ENCODE measurements at places on chromosomes 2 and 18.

DNA sequence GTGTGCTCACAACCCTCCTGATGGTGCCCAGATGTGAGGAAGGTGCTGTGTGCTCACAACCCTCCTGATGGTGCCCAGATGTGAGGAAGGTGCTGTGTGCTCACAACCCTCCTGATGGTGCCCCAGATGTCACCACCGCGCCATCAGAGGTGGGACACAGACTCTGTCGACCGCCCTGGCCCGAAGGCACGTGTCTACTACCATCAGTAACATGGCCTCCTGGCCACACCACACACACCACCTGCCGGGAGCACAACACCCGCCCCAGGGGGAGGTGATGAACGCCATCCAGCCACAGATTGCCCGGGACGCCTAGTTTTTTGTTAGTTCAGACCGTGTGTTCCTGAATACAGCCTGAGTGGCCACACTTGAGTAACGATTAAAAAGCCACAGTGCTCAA, 24.5 kb downstream of the HDAC4 start:
- DNase-seq: no peak

GRCh38 chr2:14635391-14635871, 2.9 kb downstream of the LRATD1 start:
- no peak for DNase-seq

DNA sequence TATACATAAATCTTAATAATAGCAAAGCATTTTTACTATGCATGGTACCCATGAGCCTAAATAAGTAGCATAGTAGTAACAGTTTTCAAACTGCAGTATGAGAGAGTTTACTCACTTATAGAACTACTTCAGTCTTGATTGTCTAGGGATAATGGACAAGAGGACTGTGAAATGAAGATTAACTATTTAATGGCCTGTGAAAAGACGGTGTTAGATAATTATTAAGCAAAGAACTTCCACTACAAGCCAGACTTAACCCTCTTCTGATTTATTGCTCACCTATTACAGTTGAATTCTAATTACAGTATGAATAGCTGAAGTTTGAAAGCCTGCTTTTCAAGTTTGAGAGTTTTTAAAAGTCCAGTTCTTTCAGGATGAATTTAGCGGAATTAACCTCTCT, 18.9 kb downstream of the PIK3C3 start:
- no peak for DNase-seq

GRCh38 chr2:46901611-46902010, 14.0 kb downstream of the MCFD2 start:
- DNase-seq: no peak

GRCh38 chr18:75008186-75008585, 200.8 kb downstream of the PTGR3 start:
- DNase-seq: no peak

DNA sequence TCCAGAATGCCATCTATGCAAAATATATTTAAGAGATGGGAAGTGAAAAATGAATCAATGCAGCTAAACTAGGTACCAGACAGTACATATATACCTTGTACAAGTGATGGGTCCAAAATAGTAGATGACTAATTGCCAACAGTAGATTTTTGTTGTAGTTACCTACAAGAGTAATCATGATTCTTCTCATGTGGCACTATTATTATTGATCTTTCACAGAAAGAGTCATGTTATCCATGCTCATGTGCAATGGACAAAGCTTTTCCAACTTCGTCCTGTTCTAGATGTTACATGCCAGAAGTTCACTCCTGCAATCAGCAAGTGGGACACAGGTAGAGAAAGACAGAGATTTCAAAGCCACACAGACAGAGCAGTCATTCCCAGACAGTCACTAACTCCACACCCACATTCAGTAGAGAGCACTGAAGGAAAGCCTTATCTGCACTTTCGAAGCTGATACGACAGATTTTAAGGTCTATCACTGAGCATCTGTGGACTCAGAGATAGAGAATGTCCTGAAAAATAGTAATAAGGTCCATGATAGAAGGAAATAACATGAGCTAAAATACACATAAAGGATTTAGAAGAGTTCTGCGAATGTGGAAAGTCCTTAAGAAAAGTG, 101.6 kb upstream of the ITPRID2 start:
- DNase-seq: no peak

DNA sequence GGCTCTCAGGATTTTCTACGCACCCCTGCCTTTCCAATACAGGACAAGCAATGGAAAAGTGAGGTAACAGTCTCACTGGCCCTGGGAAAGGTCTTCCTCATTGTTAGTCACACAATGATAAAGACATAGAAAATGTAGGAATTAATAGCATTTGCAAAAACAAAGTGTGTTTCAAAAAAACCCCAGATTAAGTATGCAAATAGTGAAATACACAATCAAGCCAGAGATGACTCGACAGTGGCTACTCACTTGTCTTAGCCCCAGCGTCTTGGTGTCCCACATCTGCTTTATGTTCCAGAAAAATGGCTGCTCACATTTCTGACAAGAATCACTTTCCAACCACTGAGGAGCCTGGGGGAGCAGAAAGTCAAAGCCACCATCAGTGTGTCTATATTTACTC, 47.0 kb upstream of the AP1S3 start:
- no peak for DNase-seq

- DNase-seq: no peak
These were observed 54.3 kb downstream of the ST3GAL5 start for GRCh38 chr2:85834466-85834865.

- DNase-seq: no peak
These were observed 333.1 kb downstream of the DSEL start for GRCh38 chr18:67183398-67183797.

DNA sequence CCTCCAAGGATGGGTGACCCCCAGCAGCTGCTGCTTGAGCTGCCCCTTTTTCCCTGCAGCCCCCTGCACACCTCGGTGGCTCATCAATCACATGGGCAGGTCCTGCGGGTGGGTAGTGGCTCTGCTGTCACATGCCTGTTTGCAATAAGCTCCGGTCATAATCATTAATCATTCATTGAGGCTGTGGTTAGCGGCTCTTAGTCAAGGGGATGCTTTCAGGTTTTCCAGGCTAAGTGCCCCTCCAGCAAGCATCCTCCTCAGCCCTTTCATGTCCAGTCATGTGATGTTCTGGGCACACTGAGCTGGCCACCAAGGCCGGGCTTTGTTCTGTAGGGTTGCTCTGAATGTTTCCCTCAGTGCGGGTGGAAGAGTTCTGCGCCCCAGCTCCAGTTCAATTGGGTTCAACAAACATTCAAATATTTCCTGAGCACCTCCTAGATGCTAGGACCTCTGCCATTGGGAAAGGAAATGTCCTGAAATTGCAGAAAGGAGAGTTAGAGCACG, 96.4 kb upstream of the LDAH start:
- no peak for DNase-seq

GRCh38 chr18:770583-770961, 41.5 kb downstream of the YES1 start:
- DNase-seq: no peak

- DNase-seq: no peak
These were observed 22.8 kb downstream of the ATP8B1 start for GRCh38 chr18:57780318-57780705.

DNA sequence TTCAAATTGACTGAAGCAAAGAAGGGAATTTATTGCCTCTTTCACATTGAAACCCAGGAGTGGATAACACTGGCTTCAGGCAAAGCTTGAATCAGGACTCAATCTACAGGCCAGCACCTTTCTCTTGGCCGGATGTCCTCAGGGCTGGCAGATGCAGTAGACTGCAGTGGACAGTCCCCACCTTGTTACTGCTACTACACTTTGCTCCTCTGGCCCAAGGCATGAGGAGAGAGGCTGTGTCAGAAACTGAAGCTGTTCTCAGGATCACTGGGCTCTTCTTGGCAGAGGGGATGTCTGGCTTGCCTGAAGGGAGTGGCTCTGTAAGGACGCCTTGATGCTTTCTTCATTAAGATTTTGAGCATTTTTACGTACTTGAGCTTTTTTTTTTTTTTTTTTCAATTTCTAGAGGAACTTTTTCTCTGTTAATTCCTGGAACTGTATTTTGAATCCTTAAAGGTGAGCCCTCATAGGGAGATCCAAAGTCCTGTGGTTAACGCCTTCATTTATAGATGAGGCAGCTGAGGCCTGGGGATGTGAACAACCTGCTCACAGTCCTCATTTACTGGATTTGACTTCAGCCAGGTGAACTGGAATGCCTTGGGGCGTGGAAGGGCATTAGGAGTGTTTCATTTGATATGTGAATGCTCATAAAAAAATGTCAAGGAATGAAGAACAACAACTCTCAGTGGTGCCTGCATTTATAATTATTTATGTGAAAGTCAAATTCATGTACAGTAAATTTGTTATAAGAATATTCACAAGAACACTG, 36.6 kb downstream of the CASP10 start:
- no peak for DNase-seq

- DNase-seq: no peak
These were observed 1.9 kb downstream of the MCFD2 start for GRCh38 chr2:46913471-46914381.

DNA sequence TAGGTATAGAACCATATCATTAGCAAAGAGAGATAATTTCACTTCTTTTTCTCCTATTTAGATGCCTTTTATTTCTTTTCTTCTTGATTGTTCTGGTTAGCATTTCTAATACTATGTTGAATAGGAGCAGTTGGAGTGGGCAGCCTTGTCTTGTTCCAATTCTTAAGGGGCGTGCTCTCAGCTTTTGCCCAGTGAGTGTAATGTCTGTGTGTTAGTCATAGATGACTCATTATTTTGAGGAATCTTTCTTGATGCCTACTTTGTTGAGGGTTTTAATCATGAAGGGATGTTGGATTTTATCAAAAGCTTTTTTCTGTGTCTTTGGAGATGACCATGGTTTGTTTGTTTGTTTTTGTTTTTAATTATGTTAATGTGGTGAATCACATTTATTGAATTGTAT, 1453.1 kb upstream of the SLC39A10 start:
- no peak for DNase-seq

GRCh38 chr2:46029332-46029811, 267.8 kb upstream of the EPAS1 start:
- DNase-seq: no peak

DNA sequence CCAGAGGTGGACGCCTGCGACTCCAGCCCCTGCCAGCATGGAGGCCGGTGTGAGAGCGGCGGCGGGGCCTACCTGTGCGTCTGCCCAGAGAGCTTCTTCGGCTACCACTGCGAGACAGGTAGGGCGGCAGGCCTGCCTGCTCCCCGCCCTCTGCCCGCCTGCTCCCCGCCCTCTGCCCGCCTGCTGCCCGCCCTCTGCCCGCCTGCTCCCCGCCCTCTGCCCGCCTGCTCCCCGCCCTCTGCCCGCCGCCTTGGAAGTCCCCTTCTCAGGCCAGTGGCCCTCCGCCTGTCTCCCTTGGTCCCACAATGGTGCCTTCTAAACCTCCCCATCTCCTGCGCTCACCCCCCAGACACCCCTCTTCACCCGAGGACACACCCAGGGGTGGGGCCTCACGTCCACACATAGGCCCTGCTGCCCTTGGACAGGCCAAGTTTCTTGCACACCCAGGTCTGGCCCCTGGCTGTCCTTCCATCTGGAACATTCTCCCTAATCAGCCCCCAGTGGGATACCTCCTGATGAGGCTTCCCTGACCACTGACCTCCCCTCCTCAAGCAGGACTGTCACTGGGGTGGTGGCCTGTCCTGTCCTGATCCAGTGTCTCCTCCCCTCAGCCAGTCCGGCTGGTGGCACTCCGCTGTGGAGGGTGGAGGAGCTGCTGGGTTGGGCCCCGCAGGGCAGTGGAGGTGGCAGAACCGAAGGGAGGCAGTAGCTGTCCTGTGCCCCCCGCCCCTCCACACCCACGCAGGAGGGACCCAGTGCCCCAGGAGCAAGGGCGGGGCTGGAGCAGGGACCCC, 37.9 kb downstream of the MTERF4 start:
- no peak for DNase-seq

DNA sequence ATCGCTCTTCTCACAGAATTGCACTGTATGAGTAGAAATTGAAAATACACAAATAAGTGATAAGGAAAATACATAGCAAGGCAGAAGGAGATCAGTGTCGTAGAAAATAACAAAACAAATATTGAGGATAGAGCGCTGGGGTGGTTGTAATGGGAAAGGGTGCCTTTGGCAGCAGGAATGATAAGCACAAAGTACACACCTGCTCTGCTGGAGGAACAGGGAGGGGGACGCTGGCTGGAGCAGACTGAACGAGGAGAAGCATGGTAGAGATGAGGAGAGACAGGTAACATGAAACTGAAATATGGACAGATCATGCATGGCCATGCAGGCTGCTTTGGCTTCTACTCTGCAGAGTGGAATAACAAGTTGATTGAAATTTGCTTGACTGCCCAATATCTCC, 181.2 kb upstream of the FSHR start:
- DNase-seq: no peak

- DNase-seq: no peak
These were observed 213.4 kb downstream of the CDCA7 start for GRCh38 chr2:173568054-173568453.

- no peak for DNase-seq
These were observed 124.6 kb downstream of the TFCP2L1 start for GRCh38 chr2:121160366-121160765.

DNA sequence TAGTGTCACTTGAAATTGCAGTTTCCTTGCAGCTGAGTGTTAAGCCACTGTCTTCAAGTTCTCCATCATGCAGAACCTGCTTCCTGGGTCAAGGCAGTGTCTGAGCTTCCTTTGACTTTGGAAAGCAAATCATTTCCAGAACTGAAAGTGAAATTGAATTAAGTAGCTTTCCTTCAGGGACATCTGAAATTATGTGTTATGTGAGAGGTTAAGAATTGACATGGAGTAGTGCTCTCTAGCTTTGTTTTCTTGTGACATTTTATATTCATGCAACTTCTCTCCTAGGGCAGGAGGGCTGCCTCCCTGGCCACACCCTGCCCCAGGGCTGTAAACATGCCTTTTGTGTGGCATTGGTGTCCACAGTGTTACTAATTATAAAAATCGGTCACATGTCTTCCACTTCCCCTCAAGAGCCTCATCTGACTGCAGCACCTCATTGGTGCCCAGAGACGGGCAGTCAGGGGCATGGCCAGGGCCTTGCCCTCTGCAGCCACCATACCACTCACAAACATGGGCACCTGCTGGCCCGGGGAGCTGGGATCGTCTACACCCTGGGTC, 14.4 kb downstream of the RAB12 start:
- DNase-seq: no peak

- peak; percentile 4 for DNase-seq
These were observed 185.9 kb upstream of the CCDC150 start for GRCh38 chr2:196453613-196454047.

DNA sequence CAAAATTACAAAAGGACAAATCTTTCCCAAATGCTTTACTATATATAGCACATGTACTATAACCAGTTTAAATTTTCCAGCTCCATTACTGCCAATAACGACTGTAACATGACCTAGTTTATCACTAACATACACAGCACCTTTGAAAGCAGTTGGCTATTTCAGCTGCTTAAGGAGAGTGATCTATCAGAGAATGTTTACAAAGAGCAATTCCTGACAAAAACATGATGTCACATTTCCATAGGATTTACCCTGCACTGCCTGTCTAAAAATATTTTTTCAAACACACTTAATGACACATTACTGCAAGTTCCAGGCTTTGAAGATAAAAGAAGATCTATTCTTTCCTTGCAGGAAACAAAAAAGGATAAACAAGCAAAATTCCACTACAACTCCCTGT, 40.6 kb downstream of the ZNF516 start:
- DNase-seq: no peak

- peak; percentile 63 for DNase-seq
These were observed 21.0 kb upstream of the PTMA start for GRCh38 chr2:231687133-231687852.

All from activated CD4-positive, alpha-beta T cell treated with anti-CD3 and anti-CD28 coated beads, Interleukin-2, amount 50 U/mL, for 4 hours (primary cell).